ENCODE measurements at places on chromosomes 5 and 9. TPM values are rescaled to one million over a fixed set of nuclear protein-coding genes. Genes with fewer than 3 reads are reported as not detected.

Gene PPP2R2B
- 9.9 TPM for total RNA-seq

Gene PCDHGA10
- 5.3 TPM for total RNA-seq

Gene TRIM7
- total RNA-seq, result 29.8 TPM

Gene MYO10
- 9.4 TPM for total RNA-seq

DNA sequence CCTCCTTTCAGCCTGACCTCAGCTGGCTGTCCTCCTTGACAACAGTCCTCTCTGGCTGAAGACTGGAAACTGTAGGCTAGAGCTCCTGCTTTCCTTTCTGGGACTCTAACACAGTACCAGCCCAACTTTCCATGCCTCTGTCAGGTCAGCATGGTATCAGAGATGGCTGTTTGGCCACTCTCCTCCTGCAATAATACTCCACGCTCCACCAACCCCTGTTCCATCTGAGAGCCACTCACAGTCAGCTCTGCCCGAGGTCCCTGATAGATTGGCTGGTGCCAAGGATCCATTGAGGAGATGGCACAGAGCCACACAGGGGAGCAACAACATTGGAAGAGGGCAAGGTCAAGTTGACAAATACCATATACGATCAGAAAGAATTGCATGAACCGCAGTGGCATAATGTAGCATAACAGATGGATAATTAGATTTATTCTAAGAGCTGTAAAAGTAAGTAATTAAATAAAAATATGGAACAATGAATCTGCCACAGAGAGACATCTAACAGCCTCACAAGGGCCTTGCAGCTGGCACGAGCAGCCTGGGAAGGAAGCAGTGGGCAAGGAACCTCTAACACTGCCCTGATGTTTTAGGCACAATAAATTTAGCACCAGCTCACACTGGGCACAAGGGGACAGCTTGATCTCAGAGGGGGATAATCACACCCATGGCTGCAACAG is 94.3 kb upstream of the LRRTM2 start:
- no peak for DNase-seq

GRCh38 chr5:89178541-89178940 is 295.6 kb upstream of the MEF2C start:
- DNase-seq, result no peak

Gene POC5
- total RNA-seq, result 44.4 TPM
